ENCODE measurements at places on chromosomes 12 and 14.
A peak's percentile ranks its signal among the peaks of the same experiment; 100 is the strongest.

DNA sequence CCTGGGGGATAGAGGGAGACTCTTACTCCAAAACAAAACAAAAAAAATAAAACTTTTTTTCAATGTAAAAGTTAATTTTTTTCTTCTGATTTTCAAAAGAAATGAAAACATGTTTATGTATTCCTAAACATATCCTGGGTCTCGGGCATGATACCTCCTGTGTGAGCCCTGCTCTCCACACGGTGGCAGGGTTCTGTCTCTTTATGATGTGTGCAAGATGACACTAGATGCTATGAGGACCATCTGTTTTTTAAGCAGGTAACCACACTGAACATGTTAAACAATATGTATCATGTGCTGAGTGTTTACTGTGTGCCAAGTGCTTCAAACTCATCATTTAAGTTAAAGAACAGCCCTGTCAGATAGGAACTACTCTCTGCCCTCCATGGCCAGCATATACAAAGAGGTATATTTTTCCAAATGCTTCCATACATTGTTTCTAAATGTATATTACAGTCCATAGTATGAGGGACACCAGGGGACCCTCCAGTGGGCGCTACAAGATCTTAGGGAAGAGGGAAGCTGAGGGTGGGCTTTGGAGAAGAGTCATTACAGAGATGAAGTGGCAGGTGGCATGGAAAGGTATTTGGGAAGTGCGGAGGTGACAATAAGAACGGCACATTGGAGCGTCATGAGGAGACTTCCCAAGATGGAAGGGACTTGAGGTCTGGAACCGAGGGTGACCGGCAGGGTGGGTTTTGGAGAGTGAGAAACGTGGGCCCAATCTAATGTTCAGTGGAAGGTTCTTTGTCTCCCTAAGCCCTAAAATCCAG lies 28.5 kb downstream of the FOS start:
- DNase-seq, result peak; percentile 57
- H3K27me3 ChIP-seq, result no peaks in the 10 kb centered on the region
- H3K4me3 ChIP-seq, result no peak overlapping the region

- DNase-seq, result no peak
- H3K36me3 ChIP-seq, result peaks cover 16% of the 10 kb centered on the region
- H3K4me3 ChIP-seq, result no peak overlapping the region
- H3K4me1 ChIP-seq, result peaks cover 23% of the 10 kb centered on the region
These were observed 2.4 kb downstream of the NR4A1 start for GRCh38 chr12:52053536-52054209.

GRCh38 chr14:49972823-49973222 lies 79.9 kb downstream of the ARF6 start:
- H3K27ac ChIP-seq, result peak overlapping the region; percentile 95
- peak overlapping the region; percentile 38 for H3K4me3 ChIP-seq
- peak; percentile 97 for DNase-seq
- H3K36me3 ChIP-seq, result no peaks in the 10 kb centered on the region
- H3K4me1 ChIP-seq, result peaks cover 71% of the 10 kb centered on the region

DNA sequence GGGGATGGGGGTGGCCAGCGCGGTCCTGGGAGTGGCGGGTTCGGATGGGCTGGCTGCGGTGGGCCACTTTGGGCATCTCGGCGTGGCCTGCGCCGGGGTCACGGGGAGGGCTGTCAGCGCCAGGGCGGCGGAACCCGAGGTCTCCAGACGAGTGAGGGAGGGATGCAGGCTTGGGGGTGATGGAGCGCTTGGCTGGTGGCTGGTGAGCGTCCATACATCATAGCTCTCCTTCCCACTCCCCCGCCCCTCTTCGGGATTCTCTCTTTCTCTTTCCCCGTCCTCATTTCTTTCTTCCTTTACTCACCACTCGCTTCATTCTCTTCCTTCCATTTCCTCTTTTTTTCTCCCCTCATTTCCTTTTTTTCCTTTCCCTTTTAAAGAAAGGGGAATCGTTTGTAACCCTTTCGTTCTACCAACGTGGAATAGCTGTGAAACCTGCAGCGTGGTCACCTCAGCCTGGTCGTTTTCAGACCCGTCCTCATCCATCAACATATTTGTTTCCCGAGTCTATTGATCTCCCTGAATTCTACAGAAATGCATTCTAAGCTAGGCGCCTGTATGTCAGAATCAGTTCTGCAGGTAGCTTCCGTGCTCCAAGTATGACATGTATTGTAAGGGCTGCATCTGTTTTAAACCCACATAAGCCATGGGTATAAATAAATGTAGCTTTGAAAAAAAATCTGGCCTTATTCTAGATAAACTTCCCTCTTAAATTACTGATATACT lies 260.3 kb upstream of the E2F7 start:
- H3K4me3 ChIP-seq, result peak overlapping the region; percentile 78
- no peaks in the 10 kb centered on the region for H3K36me3 ChIP-seq
- no peak overlapping the region for H3K27ac ChIP-seq
- H3K4me1 ChIP-seq, result peaks cover 4% of the 10 kb centered on the region
- peaks cover 42% of the 10 kb centered on the region for H3K27me3 ChIP-seq

DNA sequence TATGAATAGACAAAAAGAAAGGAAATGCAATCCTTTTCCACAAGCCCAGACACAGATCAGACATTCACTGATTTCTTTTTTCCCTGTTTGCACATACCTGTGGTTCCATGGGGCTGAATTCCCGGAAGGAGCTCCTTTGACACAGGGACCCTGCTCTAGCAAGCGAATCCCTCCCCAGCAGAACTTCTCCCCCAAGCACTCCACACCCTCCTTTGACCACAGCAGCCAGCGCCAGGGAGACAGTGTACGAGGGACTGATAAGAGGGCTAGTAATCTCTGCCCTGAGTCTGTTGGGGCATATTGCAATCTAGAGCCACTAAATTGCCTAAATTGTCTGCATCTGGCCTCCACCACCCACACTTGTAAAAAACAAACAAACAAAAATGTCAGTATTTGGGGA lies 83.4 kb upstream of the NTF3 start:
- no peak overlapping the region for H3K4me3 ChIP-seq
- no peaks in the 10 kb centered on the region for H3K4me1 ChIP-seq
- no peaks in the 10 kb centered on the region for H3K27me3 ChIP-seq
- no peaks in the 10 kb centered on the region for H3K36me3 ChIP-seq

DNA sequence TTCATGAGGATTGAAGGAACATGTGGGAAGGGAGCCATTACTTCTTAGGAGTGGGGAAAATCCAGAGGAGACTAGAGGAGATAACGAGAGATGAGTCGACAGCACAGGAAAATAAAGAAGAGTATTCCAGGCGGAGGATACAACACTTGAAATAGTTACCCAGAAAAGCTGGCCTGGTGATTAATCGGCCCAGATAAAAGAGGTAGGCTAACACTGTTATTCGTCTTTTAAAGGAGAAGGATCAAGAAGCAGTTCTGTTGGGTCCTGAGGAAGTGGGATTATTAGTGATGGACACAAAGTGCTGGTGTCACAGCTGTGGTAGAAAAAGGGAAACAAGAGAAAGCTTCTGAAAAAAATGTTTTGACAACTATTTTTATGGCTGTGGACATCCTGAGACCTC lies 425.3 kb downstream of the ZFP36L1 start:
- H3K36me3 ChIP-seq, result no peaks in the 10 kb centered on the region
- peaks cover 17% of the 10 kb centered on the region for H3K4me1 ChIP-seq
- no peak overlapping the region for H3K4me3 ChIP-seq
- no peaks in the 10 kb centered on the region for H3K27me3 ChIP-seq
- no peak overlapping the region for H3K27ac ChIP-seq
- DNase-seq, result no peak

- no peak overlapping the region for H3K4me3 ChIP-seq
- H3K27me3 ChIP-seq, result peaks cover 8% of the 10 kb centered on the region
These were observed 5.8 kb upstream of the EGLN3 start for GRCh38 chr14:33956640-33957039.

- H3K4me1 ChIP-seq, result 0 out of 2 replicates have a peak, but pooled peaks cover 5% of the 10 kb centered on the region
- no peak overlapping the region for H3K27ac ChIP-seq
- H3K27me3 ChIP-seq, result no peaks in the 10 kb centered on the region
- no peak overlapping the region for H3K4me3 ChIP-seq
- no peaks in the 10 kb centered on the region for H3K36me3 ChIP-seq
- peak; percentile 86 for DNase-seq
These were observed 301.1 kb downstream of the DUSP6 start for GRCh38 chr12:89051065-89051677.

- no peaks in the 10 kb centered on the region for H3K27me3 ChIP-seq
- H3K36me3 ChIP-seq, result no peaks in the 10 kb centered on the region
- H3K27ac ChIP-seq, result no peak overlapping the region
- H3K4me1 ChIP-seq, result no peaks in the 10 kb centered on the region
- no peak for DNase-seq
- no peak overlapping the region for H3K4me3 ChIP-seq
These were observed 1940.0 kb upstream of the SEL1L start for GRCh38 chr14:83473416-83474235.

DNA sequence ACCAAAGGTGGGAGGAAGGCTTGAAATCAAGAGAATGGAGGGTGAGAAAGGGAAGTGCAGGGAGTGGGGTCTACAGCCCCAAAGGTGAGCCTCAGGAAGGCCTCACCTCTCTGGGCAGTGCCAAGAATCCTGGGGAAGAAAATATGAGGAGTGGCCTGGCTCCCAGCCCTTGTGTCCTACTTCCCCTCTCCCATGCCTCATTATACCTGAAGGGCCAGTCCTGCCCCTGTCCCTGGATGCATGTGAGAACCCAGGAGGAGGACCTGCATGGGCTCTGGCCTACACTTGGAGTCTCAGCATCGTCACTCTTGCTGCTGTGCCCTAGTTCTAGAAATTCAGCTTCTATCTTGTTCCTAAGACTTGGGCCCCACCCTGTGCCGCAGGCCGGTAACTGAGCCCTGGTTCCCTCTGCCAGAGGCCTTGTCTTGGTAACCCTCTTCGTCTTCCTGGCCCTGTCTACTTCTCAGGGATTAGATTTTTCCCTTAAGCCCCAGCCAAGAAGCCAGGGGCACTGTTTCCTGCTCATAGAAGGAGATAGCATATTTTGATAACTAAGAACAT lies 10.9 kb upstream of the MYH7 start:
- no peak overlapping the region for H3K27ac ChIP-seq
- no peak overlapping the region for H3K4me3 ChIP-seq
- no peaks in the 10 kb centered on the region for H3K4me1 ChIP-seq
- H3K36me3 ChIP-seq, result no peaks in the 10 kb centered on the region
- H3K27me3 ChIP-seq, result peaks cover 50% of the 10 kb centered on the region

DNA sequence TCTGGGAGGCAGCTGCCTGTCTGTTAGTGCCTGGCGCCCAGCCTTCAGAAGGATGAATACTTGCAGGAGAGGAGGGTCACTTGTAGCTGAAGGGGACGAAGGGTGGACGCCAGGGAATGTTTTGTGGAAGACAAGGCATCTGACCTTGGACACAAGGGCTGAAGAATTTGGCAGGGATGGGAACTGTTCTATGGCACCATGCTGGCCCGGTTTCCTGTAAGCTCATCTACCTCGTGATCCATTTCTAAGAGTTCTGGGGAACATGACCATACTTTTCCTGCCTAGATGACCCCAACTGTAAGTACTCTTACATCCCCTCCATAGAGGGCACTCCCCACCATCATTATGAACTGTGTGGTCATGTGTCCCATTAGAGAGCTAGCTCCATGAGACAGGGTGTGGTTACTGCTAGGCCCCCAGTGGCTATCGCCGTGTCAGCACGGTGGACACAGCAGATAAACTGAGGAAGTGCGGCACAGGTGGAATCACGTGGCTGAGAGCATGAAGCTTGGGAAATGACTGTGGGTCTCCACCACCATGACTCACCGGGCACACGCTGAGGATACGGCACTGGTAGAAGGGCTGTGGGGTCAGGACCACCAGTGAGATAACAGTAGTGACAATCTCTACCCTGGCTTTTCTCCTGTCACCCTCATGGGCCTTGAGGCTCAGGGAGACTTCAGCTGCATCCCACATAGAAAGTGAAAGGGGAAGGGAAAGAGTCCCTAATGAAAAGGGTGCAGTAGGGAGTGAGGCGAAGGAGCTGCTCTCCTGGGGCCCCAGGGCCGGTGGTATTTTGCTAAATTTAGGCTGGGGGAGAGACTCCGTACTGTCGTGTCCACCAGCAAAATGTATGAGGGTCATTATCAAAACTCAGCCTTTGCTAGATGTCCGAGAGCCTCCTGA lies 252.6 kb downstream of the FOXN3 start:
- no peak for DNase-seq
- H3K27me3 ChIP-seq, result no peaks in the 10 kb centered on the region
- H3K4me1 ChIP-seq, result no peaks in the 10 kb centered on the region
- H3K4me3 ChIP-seq, result no peak overlapping the region
- no peak overlapping the region for H3K27ac ChIP-seq

- no peak overlapping the region for H3K4me3 ChIP-seq
- H3K27ac ChIP-seq, result no peak overlapping the region
- H3K4me1 ChIP-seq, result no peaks in the 10 kb centered on the region
- no peak for DNase-seq
- no peaks in the 10 kb centered on the region for H3K27me3 ChIP-seq
These were observed 10.2 kb upstream of the GPX2 start for GRCh38 chr14:64952598-64953309.

DNA sequence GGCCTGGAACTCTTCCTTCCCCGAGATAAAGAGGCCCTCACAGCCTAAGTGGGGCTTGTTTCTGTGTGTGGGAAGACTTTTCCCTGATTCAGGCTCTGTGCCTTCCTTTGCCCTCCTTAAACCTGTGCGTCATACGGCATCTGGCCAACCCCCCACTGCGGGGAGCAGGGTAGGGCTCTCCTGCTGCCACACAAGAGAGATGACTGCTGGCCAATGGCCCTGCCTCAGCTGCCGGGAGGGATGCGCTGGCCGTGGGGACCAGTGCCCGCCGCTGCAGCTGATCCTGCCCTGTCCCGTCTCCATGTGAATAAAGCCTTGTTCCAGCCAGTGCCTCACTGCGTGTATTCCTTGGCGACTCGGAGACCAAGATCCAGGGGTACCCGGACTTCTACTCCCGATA lies 42.5 kb upstream of the BEGAIN start:
- H3K4me3 ChIP-seq, result no peak overlapping the region
- H3K4me1 ChIP-seq, result no peaks in the 10 kb centered on the region
- no peaks in the 10 kb centered on the region for H3K36me3 ChIP-seq

DNA sequence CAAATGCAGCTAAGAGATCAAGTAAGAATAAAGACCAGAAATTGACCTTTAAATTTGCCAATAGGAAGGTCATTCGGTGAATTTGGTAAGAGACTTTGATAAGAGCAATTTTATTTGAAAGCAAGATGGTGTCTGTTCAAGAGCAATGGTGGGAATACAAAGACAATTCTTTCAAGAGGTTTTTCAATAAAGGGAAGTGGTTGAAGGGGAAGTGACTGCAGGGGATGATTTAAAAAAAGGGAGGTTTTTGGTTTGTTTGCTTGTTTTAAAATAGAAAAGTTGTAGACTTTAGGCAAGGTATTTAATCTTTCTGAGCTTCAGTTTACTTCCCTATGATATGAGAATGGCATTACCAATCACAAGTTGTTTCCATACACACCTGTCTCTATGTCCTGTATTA lies 4.3 kb upstream of the APPL2 start:
- no peaks in the 10 kb centered on the region for H3K27me3 ChIP-seq
- no peak for DNase-seq
- H3K4me3 ChIP-seq, result no peak overlapping the region
- H3K27ac ChIP-seq, result no peak overlapping the region

DNA sequence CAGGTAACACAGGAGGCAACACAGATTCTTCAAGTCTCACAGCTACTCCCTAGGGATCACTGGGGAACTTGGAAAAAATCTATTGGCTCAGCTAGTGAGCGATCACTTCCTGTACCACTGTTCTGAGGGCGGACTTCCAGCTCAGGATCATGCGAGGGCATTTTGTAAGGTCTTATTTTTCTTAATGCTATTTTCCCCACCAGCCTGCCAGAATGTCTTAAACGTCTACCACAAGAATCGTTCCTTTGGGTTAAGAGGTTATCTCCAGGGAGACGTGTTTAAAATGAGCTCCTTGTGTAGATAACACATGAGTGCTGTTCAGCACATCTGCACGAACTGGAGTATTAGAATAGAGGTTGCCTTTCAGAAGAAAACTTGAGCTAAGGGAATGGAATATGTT lies 162.6 kb downstream of the ETNK1 start:
- no peaks in the 10 kb centered on the region for H3K36me3 ChIP-seq
- no peak overlapping the region for H3K4me3 ChIP-seq
- H3K4me1 ChIP-seq, result no peaks in the 10 kb centered on the region
- no peak for DNase-seq
- H3K27me3 ChIP-seq, result peaks cover 7% of the 10 kb centered on the region
- H3K27ac ChIP-seq, result no peak overlapping the region
